ENCODE measurements at places on chromosomes 4 and X.

DNA sequence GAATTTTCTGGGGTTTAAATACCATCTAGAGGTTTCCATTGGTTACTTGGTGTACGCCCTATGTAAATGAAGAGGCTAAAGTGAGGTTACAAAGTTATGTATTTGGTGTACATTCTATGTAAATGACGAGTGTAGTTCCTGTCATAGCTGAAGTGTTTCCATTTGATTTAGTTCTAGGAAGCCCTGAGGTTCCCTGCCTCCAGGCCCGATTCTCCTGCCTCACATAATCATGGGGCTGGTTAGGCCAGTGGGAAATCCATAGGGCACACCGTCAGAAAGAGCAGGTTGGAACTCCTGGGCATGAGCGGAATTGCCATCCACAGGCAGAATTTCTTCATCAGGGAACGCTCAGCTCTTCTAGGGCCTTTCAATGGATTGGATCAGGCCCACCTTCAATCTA lies 24.2 kb upstream of the HOPX start:
- no peak for DNase-seq

DNA sequence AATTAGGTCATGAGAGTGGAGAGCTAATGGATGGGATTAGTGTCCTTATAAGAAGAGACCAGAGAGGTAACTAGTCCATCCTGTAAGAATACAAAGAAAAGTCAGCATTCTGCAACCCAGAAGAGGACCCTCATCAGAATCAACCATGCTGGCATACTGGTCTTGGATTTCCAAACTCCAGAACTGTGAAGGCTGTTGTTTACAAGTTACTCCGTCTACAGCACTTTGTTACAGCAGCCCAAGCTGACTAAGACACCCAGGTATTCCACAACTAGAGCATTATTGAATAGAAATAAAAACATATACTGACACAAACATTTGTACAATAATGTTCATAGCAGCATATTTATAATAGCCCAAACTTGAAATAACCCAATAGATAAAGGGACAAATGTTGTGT lies 9.2 kb downstream of the TMEM156 start:
- no peak for DNase-seq

DNA sequence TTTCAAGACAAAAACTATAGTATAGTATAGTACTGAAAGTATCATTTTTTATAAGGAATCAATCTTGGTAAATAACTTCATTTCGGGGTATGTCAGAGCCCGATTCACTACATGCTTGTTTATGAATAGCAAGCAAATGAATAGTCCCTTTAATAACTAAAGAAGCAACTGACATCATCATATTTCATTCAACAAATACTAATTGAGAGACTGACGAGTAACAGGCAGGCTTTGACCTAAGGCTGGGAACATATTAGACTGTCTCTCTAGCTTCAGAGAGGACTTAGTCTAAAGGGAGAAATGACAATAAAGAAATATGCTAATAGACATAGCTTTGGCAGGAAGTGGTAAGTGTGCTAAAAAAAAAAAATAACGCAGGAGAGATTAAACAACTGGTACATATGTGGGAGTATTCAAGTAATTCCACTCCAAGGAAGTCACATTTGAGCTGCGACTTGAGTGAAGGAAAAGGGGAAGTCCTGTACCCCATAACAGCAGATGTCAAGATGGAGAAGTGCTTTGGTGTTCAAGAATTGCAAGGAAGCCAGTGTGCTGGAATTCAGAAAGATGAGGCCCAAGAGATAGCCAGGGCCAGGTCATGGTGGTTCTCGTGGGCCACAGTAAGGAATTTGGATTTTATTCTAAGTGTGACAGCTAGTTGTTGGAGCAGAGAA lies 284.9 kb downstream of the FBXO8 start:
- DNase-seq: no peak

DNA sequence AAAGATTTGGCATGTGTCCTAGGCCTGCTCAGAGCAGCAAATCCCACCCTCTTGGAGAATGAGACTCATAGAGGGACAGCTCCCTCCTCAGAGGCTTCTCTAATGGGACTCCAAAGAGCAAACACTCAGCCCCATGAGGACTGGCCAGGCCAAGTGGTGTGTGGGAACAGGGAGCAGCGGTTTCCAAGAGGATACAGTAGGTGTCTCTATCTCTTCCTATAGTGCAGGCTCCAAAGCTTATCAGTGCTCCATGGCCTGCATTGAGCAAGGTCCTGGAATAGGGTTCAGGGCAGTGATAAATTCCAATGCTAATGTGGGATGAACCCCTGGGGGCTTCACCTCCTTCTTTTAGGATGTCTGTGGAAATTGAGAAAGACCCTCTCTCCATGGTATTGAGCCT lies 15.7 kb upstream of the MAGEA10 start:
- DNase-seq: no peak

DNA sequence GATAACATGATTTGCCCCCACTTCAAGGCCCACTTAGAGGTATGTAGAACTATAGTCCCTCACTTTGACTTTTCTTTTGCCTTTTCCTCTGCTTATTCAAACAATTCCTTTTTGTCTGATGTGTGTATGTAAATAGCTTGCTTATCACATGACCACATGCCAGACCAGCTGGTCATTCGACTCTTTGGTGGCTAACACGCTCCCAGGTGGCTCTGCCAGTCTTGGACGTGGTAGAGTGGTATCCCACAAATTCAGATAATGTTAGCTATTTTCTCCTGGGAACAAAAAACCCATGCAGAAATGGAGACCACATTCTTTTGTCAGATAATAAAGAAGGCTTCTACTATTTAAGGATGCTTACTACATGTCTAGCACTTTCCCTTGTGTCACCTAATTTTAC lies 47.9 kb downstream of the ARHGAP24 start:
- no peak for DNase-seq

GRCh38 chrX:53318766-53319353 lies 37.5 kb upstream of the IQSEC2 start:
- DNase-seq: no peak

DNA sequence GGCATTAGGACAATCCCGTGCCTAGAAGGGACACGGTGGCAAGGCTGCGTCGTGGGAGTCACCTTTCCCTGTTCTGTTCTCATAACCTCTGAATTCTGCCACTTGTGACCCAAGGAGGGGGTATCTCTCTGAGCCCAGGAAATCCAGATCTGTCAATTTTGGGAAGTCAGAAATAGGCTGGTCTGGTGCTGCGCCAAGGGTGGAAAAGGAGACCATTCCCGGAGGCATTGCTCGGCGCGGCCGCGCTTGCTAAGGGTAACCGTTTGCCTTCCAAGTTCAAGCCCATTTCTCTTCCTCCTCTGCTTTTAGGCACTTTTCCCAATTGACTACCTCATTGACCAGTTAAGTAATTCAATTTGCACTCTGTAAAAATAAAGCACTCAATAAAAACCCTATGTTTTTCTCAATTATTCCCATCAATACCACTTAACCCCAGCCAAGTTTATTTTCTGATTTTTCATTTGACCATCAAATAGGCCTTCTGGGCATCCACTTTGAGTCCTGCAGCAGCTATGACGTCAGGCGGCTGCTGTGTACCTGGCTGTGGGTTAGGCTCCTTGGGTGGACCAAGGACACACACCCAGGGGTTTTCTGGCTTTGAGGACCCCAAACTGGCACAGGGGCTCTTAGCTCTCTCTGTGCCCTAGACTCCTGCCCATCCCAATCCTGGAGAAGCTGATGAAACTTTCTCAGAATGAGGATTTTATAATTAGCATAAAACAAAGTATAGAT lies 12.5 kb downstream of the SORCS2 start:
- DNase-seq: no peak

Data from activated T-cell treated with anti-CD3 and anti-CD28 coated beads for 4 hours (primary cell).